ENCODE measurements at places on chromosomes 1 and 21.

DNA sequence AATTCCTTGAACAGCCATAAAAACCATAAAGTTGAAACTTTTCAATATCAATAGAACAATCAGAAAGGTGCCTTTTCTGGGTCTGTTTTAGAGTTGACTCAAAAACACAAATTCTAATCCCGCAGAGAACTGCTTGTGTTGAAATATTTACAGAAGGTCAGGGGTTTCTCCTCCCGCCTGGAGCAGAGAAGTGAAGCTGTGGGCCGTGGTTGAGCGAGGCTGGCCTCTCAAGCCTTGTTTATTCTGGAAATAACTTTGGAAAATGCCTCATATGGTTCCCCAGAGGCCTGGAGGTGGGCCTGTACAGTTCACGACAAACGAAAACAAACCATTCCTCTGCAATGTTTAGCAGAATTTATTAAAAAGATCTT is 90.8 kb upstream of the ERRFI1 start:
- no peak for DNase-seq

GRCh38 chr1:42551180-42551579 is 88.1 kb downstream of the CCDC30 start:
- DNase-seq = no peak

DNA sequence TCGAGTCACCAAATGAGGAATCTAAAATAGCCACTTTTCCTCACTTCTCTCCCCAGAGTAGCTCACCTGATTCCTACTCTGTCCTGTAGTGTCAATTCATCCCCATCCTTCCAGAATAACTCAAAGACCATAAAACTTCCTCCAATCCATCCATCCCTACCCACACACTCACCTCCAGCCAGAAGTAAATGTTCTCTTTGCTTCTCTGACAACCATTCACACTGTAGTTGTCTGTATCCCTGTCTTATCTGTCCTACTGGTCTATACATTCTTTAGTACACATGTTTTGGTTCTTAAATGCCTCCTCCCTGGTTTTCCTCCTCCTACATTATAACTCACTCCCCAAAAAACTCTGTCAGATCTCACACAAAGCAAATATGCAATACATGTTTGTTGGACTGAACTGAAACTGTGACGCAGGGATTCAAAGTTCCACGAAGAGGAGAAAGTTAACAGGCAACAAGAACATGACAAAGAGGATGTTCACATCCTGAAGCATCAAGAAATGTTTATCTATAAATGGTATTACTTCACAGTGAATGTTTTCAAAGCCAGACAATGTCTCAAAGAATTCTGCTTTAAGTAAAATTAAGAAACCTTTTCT is 11.0 kb downstream of the TP53BP2 start:
- no peak for DNase-seq

DNA sequence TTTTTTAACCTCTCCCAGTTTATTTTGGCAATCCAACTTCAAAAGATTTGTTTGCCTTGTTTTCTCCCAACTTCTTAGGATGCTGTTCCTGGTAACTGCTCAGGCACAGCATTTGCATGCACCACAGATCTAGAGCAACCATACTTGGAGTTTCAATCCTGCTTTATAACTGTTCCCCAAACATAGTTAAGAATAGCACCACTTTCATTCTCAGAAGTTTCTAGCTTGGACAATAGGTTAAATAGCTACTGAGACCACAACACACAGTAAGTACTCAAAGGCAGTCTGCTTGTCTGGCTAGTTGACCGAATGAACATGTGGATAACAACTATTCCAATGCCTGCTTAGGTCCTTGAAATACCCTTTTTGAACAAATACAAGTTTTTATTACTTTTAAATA is 76.8 kb downstream of the FOXJ3 start:
- no peak for DNase-seq

DNA sequence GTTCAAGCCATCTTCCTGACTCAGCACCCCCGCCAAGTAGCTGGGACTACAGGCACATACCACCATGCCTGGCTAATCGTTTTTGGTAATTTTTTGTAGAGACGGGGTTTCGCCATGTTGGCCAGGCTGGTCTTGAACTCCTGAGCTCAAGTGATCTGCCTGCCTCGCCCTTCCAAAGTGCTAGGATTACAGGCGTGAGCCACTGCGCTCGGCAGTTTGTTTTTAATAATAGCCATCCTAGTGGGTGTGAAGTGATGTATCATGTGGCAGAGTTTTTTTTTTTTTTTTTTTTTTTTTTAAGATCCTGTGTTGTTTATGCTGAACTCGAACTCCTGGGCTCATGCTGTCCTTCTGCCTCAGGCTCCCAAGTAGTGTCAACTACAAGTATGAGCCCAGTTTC is 51.8 kb downstream of the SPEN start:
- no peak for DNase-seq

DNA sequence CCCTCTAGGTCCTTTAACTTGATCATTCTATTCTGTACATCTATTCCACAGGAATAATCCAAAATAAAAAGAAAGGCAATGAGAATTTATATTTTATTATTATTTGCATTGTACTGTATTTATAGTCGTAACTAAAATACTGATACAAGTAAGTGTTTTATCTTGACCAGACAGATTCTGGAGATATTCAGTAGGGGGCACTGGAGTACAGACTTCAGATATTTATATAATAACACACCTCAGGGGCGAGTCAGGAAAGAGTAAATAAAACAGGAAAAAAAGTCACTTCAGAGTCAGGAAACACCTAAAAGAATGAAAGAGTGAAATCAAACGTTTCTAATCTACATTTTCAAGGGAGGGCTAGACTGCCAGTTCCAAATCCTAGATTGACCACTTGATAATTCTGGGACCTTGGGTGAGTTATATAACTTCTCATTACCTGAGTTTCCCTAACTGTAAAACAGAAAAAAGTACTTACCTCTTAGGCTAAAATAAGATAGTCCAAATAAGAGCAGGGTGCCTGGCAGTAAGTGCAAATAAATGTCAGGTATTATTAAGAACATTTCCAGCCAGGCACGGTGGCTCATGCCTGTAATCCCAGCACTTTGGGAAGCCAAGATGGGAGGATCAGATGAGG is 31.1 kb upstream of the MTF1 start:
- no peak for DNase-seq

GRCh38 chr21:44486302-44486701 is 31.0 kb downstream of the LRRC3 start:
- no peak for DNase-seq

DNA sequence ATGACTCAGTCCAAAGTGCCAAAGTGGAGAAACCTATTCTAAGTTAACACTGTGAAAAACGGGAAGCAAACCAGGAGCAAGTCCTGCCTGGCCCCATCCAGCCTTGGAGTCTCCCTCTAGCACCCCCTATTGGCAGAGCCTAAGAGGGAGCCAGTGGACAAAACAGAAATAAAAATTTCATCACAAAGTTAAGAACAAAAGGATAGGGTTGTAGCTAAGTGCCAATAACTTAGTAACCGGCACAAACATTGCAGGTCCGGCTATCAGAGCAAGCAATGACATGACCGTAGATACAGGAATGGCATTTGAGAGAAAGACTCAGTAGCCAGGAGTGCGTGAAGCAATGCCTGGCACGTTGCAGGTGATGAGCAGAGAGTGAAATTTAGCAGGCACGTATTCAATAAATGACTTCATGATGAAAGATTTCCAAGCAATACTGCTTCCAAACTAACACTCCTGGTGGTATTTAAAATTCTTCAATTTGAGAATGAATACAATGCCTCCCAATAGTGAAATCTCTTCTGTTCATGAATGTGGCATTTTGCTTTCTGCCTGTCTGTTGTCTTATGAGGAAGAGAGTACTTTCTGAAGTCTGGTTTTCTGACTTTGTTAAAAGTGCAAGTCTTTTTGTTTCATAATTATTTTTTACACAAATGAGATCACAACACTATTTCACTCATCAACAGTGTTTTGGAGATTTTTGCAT is 391.0 kb downstream of the OMA1 start:
- no peak for DNase-seq

DNA sequence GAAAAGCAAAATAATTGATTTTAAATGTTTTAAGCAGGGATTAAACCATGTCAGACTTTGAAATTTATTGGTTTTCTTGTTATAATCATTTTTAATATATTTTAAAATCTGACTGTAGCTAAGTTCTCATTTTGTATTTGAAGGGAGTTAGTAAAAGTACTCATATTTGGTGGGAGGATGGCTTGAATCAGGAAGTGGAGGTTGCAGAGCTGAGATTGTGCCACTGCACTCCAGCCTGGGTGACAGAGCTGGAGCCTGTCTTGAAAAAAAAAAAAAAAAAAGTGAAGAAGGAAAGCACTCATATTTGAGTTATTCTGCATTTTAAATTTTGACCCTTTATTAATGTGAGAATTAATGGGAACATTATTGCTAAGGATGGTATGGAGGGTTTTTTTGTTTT is 106.0 kb downstream of the RABGAP1L start:
- no peak for DNase-seq

DNA sequence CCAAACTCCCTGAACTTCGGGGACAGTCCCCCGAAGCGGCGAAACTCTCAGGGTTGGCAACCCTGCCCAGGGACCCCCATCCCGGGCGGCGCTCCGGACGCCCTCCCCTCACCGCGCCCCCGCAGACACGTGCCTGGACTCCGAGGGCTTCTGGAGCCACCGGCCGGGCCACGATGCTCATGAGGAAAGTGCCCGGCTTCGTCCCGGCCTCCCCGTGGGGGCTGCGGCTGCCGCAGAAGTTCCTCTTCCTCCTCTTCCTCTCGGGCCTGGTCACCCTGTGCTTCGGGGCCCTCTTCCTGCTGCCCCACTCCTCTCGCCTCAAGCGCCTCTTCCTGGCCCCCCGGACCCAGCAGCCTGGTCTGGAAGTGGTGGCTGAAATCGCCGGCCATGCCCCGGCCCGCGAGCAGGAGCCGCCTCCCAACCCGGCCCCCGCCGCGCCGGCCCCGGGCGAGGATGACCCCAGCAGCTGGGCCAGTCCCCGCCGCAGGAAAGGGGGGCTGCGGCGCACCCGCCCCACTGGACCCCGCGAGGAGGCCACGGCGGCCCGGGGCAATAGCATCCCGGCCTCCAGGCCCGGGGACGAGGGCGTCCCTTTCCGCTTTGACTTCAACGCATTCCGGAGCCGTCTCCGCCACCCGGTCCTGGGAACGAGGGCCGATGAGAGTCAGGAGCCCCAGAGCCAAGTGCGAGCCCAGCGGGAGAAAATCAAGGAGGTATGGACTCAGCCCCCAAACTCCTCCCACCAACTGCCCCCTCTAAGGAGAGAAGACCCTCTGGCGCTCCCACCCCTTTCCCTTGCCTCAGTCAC is 1.2 kb downstream of the MAN1C1 start:
- DNase-seq = no peak

DNA sequence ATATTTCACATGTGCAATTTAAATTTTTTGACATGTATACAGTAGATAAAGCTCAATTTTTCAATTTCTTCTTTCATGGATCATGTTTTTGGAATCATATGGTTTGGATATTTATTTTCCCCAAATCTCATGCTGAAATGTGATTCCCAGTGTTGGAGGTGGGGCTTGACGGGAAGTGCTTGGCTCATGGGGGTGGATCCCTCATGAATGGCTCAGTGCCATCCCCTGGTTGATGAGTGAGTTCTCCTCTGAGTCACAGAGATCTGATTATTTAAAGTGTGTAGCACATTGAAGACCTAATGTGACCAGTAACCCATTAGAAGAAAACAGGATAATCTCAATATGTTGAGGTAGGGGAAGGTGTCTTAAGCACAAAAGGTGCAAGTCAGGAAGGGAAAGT is 9.1 kb upstream of the IFI16 start:
- DNase-seq = no peak

DNA sequence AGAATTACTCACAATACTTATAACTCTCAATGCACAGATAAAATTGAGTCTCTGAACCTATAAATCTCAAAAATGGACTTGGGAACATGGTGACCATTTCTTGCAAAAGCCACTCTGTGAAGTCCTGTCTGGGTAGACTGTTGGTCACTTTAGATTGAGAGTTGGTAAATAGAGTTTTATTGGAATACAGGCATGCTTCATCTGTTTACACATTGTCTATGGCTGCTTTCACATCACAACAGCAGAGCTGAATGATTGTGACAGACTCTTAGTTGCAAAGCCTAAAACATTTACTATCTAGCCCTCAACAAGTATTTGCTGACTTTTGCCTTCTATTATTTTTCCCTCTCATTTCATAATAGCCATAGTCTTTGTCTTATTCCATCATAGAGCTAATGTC is 24.1 kb upstream of the ASPM start:
- no peak for DNase-seq

DNA sequence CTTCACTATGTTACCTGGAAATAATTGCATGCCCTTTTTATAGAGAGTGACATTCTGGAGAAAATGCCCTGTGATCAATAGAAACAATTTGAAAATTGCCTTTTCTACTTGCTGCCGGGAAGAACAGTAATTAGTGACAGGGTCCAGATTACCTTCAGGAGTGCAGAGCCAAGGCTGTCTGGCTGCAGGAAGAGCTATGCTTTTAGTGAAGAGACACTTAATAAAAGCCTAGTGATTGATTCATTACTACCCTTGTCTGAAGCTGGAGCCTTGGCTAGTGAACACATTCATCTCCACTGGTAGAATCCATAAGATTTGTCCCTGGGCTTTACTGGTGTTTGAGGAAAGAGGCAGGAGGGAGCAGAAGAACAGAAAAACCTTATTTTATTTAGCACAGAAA is 12.9 kb upstream of the DNASE2B start:
- no peak for DNase-seq

GRCh38 chr1:11339346-11340232 is 66.6 kb downstream of the UBIAD1 start:
- DNase-seq = no peak

DNA sequence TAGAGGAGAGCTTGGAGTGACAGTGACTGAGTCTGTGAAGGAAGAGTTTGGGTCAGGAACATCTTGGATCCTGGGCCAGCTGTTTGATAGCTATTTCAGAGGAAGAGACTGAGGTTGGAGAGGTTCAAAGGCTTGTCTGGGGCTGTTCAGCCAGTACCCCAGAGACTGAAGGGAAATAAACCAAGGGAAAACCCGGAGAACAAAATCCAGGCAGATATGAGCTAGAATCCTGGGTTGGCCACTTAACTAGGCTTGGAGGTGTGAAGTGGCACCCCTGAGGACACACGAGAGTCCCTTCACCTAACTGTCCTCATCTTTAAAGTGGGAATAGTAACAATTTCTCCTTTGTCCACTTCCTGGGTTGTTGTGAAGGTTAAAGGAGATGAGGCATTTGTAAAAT is 23.1 kb upstream of the EPB41 start:
- no peak for DNase-seq

DNA sequence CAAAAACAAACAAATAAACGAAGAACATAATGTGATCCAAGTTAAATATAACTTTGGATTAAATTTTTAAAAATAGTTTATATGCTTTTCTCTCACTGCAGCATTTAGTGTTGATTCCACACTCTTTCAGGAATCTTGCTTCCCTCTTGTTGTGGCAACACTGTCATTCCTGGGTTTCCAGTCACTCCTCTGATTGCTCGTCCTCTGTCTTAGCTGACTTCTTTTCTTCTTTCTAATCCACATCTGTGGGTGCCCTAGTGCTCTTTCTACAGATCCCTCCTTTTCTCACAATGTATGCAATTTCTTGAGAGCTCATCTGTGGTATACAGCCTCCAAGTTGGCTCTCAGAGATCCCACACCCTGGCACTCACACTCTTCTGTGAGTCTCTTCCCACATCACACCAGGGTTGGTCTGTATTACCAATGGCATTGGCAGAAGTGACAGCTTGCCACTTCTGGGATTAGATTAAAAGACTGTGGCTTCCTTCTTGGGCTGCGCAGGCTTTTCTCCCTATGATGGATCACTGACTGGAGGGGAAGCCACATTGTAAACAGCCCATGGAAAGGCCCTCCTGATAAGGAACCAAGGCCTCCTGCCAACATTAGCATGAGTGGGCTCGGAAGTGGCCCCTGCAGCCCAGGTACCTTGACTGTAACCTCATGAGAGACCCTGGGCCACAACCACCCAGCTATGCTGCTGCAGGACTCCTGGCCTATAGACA is 11.5 kb upstream of the MYOC start:
- no peak for DNase-seq
